ENCODE measurements at places on chromosomes 6 and 20. TPM values are rescaled to one million over a fixed set of nuclear protein-coding genes. Genes with fewer than 3 reads are reported as not detected.

NOTCH4 gene
- total RNA-seq = not detected

FBXO30 gene
- total RNA-seq = 6.2 TPM

CD109 gene
- total RNA-seq = 20.7 TPM

PNLDC1 gene
- total RNA-seq = not detected

RBPJL gene
- total RNA-seq = not detected

ZNF343 gene
- 3.7 TPM for total RNA-seq

ZNF831 gene
- not detected for total RNA-seq

ENPP1 gene
- 0.91 TPM for total RNA-seq

Measured in MG63 (cell line).